ENCODE measurements at places on chromosomes 7 and 10.
A peak's percentile ranks its signal among the peaks of the same experiment; 100 is the strongest.

- DNase-seq, result no peak
These were observed 65.4 kb downstream of the UBE3C start for GRCh38 chr7:157204134-157204533.

DNA sequence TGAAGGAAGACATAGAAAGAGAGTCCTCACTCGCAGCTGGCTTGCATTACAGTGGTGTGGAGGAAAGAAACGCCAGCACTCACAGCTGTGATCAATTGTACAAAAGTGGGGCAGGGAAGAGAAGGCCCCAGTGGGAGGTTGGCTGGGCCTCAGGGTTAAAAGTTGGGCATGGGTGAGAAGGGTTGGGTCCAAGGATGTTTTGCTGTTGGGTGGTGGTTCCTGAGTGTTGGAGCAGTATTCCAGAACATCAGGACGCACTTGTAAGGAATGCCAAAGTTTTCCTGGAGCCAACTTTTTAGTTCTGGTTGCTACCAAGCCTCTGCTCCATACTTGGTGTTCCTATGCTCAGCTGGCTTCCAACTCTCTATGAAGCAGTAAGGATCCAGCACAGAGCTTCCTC is 55.4 kb upstream of the MKRN1 start:
- no peak for DNase-seq

- no peak for DNase-seq
These were observed 976 bp downstream of the ABCF2 start for GRCh38 chr7:151225948-151226510.

DNA sequence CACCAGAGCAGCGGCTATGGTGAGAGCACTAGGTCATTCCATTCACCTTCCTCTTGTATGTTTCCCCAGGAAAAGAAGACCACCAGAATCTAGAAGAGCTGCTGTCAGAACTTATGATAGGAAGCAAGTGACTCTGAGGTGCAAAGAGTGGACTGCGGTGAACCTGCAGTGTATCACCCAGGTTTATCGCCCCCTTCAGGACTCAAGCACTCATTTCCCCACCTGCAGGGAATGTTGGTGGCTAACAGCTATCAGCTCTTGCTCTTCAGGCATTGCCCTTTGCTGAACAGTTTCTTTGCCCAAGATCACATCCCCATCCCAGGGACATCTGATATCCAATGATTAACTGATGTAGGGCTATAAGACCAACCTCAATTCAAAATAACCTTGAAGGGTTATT is 66.3 kb upstream of the IL6 start:
- DNase-seq, result no peak

- DNase-seq, result no peak
These were observed 208.7 kb downstream of the DOCK4 start for GRCh38 chr7:111997546-111997945.

DNA sequence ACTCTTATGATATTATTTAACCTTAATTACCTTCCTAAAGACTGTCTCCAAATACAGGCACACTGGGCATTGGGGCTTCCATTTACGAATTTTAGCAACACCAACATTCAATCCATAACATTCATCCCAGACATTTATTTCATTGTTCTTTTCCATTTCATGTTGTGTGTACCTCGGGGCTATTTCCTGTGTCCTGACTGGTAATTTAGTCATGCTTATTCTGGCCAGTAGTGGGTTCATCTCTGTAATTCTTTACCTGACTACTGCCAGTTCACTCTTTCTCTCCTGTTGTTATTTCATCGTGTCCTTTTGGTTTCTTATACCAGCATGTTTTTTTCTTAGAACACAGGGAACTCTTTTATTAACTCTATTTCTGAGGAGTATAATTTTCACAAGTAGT is 225.7 kb downstream of the PLXDC2 start:
- DNase-seq, result no peak

- DNase-seq, result no peak
These were observed 61.4 kb upstream of the PPP1R3C start for GRCh38 chr10:91694170-91694794.

DNA sequence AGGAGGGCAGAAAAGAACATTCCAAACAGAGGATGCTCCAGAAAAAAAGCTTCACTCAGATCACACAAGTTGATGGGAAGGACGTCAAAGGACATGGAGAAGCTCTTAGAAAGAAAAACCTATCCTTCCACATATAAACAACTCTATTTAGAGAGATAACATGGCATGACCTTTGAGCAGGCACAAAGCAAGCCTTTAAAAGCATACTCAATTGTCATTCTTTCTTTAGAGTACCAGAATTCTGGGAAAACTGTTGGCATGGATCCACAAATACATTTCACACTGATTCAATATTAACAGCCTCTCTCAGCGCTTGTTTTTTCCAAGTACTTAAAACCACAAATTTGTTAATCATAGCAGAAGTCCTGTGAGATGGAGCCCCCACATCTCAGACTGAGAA is 7.3 kb upstream of the ABLIM1 start:
- no peak for DNase-seq

- DNase-seq, result no peak
These were observed 98.8 kb upstream of the ZNF722 start for GRCh38 chr7:63899691-63900393.

GRCh38 chr10:112122827-112123226 is 60.7 kb downstream of the GPAM start:
- DNase-seq, result no peak

- no peak for DNase-seq
These were observed 139.7 kb downstream of the CALN1 start for GRCh38 chr7:72272479-72272878.

GRCh38 chr10:110241841-110242240 is 34.4 kb downstream of the MXI1 start:
- DNase-seq, result no peak

DNA sequence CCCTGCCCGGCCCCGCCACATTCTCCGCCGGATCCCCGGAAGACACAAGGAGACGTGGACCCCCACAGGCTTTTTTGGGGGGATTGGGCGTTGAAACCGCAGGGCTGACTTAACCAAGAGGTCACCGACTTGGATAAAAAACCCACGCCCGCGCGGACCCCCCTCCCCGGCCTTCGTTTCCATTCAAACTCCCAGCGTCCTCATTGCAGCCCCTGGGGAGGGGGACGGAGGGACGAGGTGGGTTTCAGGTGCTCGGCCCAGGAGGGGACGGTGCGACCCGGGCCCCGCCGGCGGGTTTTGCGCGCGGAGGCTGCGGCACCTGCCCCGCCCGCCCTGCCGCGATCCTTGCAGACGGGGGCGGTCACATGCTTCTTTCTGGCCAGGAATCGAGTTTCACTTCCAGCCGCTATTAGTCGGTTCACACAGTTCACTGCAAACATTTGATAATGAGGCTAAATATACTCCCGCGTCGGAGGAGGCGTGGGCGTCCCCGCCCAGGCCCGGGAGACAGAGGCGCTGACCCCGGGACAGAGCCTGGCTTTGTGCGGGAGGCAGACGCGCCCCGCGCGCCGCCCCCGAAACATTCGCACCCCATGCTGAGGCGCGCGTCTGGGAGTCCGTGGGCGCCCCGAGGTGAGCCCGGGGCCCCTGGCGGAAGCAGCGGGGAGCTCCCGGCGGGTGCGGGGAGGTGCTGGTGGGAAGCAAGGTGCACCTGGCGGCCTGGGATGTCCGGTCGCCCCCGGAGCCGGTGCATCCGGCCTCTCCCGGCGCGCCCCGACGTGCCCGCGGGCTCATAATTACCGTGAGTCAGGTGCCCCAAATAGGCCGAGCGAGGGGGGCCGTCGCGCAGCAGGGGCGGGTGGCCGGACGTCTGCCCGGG is 2.7 kb upstream of the PDGFA start:
- no peak for DNase-seq

DNA sequence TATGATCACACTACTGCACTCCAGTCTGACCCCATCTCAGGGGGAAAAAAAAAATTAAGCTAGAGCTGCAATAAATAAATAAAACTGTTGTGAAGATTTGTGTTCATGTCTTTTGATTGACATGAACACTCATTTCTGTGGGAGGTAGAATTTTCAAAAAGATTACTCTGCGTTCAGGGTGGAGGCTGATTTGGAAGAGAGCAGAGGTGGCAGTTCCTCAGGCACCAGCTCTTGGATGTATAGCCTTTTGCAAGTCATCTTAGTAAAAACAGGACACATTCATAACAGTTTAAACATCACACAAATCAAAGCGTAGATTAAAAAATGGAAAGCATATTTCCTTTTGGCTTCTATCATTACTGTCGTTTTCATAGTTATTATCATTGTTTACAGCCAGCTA is 243.5 kb upstream of the LRGUK start:
- no peak for DNase-seq

GRCh38 chr7:144670218-144670617 is 165.6 kb downstream of the TPK1 start:
- DNase-seq, result no peak

DNA sequence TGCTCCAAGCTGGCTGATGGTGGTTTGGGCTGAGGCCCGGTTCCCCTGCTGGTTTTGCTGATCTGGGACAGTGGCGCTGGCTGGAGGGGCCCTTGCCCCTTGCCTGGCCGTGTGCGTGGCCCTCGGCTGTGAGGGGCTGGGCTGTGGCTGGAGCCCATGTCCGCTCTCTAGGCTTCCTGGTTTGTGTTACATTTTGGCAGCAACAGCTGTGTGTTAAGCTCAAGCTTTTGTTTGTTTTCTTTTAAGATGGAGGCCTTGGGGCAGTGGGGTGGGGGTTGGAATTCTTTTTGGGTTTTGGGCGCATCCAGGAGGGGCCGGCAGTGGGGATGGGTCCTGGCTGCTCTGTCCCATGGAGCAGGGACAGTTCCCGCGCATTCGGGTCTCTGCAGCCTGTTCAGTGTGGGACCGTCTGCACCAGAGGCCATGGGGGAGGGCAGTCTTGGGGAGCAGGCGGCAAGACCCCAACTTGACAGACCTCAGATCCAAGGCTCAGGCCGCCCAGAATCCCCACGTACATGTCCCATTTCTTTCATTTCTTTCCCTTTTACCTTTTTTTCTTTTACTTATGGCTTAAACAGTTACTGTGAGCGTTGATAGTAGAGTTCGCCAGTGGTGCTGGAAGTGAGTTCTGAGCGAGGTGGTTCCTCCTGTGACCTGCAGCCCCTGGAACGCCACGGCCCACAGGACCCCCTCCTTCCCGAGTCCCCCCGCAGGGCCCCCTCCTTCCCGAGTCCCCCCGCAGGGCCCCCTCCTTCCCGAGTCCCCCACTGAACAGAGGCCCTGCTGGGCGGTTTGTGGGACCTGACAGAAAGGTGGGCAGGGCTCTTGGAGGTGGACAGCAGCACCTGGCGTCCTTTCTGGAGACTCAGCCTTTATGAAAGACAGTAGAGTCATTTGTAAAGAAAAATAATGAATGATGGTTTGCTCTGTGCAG is 75.3 kb downstream of the INPP5A start:
- DNase-seq, result no peak

- DNase-seq, result no peak
These were observed 651 bp downstream of the MYO3A start for GRCh38 chr10:25934621-25935139.

GRCh38 chr10:118397391-118397790 is 55.3 kb upstream of the FAM204A start:
- no peak for DNase-seq

- DNase-seq, result peak; percentile 58
These were observed 40.8 kb downstream of the PRPS1L1 start for GRCh38 chr7:17986851-17987250.

GRCh38 chr7:874031-874749 is 2.2 kb upstream of the GET4 start:
- no peak for DNase-seq
